Hippocampal formation (tissue), 2 donors: ENCODE measurements at places on chromosomes 3 and 15.

- no peak for DNase-seq
Measured at GRCh38 chr3:194396859-194397756, 2.0 kb downstream of the GP5 start.

GRCh38 chr15:65344214-65344913 lies 33.4 kb downstream of the IGDCC3 start:
- DNase-seq = no peak

DNA sequence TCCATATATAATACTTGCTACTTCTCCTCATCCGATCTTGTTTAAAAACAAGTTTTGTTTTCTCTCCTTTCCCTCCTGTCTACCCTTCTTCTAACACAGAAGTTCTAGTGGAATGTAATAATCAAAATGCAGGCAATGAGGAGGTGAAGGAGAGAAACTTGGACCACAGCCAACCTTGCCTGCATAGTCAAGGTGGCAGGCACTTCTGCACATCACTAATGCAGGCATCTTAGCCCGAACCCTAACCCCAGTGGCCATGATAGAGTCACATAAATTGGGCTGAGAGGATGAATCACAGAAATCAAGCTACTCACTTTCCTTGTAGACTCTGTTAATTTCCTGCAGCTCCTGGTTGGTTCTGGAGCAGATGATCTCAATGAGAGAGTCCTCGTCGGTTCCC lies 41.0 kb downstream of the ANXA2 start:
- DNase-seq = no peak

GRCh38 chr3:46496746-46497555 lies 825 bp upstream of the RTP3 start:
- no peak for DNase-seq
